ENCODE measurements at places on chromosomes 12 and 14.

DNA sequence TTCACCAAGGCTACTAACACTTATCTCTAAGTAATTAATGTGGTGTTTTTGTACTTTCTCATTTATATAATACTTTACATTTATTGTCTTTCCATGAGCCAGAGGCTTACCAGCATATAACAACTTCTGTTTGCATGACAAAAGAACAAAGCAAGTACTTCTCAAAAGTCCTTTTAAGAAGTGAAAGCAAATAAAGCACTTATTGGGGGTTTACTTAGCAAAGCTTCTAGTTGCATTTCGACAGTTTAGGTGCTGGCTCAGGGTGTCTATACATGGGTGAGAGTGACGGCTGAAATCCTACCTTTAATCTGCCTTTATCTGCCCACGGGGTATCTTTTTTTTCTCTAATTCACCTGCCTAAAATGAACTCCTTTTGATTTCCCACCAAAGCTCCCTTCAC is 21.0 kb upstream of the DCN start:
- DNase-seq, result no peak

DNA sequence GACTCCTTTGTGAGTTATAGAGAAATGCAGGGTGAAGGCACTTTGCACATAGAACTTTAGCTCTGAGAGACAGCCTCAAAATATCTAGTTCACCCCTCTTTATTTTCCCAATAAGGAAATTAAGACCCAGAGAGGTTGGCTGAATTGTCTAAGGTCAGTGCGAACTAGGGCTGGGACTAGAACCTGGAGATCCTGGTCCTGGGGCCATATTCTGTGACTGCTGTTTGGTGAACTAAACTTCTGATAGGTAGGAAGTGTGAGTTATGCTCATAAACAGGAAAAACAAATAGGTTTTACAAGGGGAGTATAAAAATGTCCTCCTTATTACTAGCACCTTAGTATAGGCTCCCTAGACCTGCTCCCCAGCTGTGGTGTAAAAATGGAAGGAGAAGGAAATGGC is 53.9 kb downstream of the DAD1 start:
- no peak for DNase-seq

- DNase-seq, result no peak
Measured at GRCh38 chr14:95536671-95537070, 1.8 kb downstream of the GLRX5 start.

DNA sequence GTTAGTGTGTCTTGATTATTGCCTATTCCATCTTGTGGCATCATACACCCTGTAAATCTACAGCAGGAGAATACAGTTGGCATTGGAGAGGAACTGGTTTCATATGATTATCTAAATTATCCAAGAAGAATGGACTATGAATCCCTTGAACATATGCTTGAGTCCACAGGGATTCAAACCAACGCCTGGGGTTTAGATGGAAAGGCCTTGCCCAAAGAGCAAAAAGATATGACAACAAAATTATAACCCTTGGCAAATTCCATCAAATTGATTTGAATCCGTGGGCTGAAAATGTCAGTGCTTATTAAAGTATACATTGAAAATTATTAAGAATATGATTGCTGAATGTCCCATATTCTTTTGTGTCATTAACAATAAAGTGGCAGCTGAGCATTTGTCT is 108.2 kb downstream of the PDE3A start:
- DNase-seq, result no peak

GRCh38 chr14:83379436-83379835 is 1845.8 kb upstream of the SEL1L start:
- DNase-seq, result no peak

- DNase-seq, result no peak
Measured at GRCh38 chr12:40208707-40209446, 15.9 kb upstream of the LRRK2 start.
